Skeletal muscle tissue (tissue), 5 donors: ENCODE measurements at places on chromosomes 2 and 18. TPM values are rescaled to one million over a fixed set of nuclear protein-coding genes. Genes with fewer than 3 reads are reported as not detected.

The LIMS3 gene
- 1.6 TPM for total RNA-seq

The MOGAT1 gene
- total RNA-seq: not detected

The TTC39C gene
- 9.9 TPM for total RNA-seq

The WDSUB1 gene
- total RNA-seq: 10.4 TPM

The PLEKHA3 gene
- 5.2 TPM for total RNA-seq

The TCF23 gene
- total RNA-seq: 0.52 TPM

The NGEF gene
- 2.6 TPM for total RNA-seq

The PCARE gene
- total RNA-seq: under 0.01 TPM

The EHD3 gene
- total RNA-seq: 2.6 TPM

The CROCC2 gene
- total RNA-seq: under 0.01 TPM

The CCDC141 gene
- total RNA-seq: 61.6 TPM

The SPATA3 gene
- total RNA-seq: not detected

The MAPK4 gene
- total RNA-seq: 5.7 TPM

The RNF152 gene
- total RNA-seq: 17.2 TPM

The NHEJ1 gene
- 15.1 TPM for total RNA-seq

The ERFE gene
- total RNA-seq: 4.2 TPM

The CHRND gene
- 32.9 TPM for total RNA-seq

The NCOA1 gene
- 150 TPM for total RNA-seq

The IL36A gene
- not detected for total RNA-seq

The CPLX4 gene
- total RNA-seq: not detected

The SLC4A5 gene
- 2.6 TPM for total RNA-seq

The FHOD3 gene
- total RNA-seq: 15.7 TPM

The LOXHD1 gene
- total RNA-seq: 1.6 TPM
